ENCODE measurements at places on chromosomes 6 and 20.
A peak's percentile ranks its signal among the peaks of the same experiment; 100 is the strongest.

GRCh38 chr6:87293526-87293925 is 28.9 kb upstream of the SMIM8 start:
- no peak for DNase-seq

DNA sequence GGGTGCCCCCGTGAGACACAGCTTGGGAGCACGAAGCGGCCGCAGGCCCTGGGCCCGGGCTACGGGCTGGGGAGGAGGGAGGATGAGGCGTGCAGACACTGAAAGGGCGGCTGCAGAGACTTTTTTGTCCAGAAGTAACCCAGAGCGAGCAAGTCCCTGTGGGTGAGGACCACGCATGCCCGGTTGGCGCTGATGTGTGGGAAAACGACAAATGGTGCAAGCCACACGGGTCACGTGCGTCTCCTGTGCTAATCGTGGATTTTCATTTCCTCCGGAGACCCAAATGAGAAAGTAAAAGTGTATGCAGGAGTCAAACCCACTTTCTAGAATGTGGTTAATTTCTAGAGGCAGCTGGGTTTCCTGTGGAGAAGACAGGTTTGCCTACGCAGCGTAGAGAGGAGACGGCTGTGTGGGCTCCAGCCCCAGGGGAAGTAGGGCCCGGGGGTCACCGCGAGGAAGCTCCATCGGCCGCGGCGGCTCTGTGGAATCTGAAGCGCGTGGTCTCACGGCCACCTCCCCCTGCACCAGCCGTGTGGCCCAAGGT is 19.0 kb downstream of the DLL1 start:
- DNase-seq, result peak; percentile 58

DNA sequence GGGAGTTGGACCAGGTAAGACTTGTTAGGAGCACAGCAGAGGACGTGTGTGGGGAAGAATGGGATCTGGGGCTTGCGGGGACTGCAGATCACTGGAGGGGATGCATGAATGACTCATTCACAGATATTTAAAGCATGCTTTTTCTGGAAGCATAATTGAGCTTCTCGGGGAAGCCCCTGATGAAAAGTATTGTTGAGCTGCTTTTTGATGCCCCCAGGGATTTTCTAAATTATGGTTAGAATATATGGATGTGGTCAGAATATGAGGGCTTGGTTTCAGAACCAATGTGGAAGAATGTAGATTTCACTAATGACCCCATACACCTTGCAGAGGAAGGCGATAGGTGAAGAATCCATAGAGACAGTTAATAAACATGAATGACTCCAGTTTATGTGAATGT is 36.1 kb downstream of the GMPR start:
- DNase-seq, result no peak

DNA sequence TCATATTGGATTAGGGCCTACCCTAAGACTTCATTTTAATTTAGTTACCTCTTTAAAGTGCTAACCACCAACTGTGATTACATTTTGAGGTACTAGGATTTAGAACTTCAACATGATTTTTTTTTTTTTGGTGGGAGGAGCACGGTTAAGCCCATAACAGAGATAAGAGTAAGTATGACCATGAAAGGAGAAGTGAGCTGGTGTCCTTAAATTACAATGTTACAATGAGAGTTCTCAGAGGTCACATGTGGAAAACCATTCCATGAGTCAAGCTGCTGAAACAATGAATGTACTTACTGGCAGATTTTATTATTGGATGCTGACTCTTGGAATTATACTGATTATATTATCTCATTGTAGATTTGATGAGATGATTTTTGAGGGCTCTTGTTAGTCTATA is 779.3 kb upstream of the CITED2 start:
- no peak for DNase-seq

GRCh38 chr6:125224231-125224861 is 70.8 kb downstream of the TPD52L1 start:
- no peak for DNase-seq

GRCh38 chr6:113903666-113904330 is 46.7 kb downstream of the MARCKS start:
- no peak for DNase-seq

DNA sequence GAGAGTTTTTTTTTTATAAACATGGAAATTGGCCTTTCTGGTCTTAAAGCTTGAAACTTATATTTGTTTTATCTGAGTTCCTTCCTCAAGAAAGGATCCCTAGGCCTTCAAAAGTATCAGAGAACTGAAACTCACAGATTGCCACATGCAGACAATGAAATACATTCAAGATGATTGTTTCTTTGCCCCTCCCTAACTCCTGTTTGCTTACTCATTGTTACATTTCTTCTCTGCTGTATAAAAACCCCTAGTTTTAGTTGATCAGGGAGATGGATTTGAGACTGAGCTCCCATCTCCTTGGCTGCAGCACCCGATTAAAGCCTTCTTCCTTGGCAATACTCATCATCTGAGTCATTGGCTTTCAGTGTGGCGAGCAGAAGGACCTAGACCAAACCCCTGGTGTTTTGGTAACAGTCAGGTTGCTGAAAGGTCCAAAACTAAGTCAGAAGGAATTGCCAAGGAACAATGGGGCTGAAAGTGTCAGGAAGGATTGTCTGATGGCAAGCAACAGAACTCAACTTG is 132.3 kb upstream of the SULF2 start:
- DNase-seq, result no peak

DNA sequence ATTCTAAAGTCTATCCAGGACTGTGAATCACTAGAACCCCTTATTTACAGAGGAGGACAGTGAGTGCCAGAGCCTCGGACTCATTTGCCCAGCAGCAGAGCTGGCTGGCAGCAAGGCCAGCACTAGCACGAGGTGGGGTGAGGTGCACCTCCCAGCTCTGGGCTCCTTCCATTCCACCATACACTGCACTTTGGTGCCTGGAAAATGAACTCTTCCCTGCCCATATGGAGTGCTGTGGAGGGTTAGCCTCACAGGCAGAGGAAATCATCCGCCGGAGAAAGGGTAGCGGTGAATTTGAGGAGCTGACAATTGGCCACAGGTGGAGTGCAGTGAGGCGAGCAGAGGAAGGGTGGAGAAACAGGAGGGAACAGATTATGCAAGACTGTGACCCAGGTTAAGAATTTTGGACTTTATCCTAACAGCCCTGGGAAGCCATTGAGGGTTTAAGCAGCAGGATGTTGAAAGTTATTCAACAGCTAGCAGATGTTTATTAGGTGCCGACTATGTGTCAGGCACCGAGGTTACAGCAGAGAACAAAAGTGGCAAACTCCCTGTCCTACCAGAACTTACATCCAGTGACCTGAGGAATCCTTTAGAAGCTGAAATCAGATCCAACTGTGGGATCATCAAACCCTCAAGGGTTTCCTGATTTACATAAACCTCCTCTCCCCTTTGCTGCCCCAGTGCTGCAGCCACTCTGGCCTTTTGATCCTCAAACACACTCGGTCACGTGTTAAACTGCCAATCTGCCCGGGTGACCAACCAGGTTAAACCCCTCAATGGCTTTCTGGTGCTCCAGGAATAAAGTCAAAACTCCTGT is 6.2 kb downstream of the TRIM26 start:
- DNase-seq, result no peak

GRCh38 chr20:61760321-61760720 is 305.4 kb downstream of the TAF4 start:
- DNase-seq, result no peak

DNA sequence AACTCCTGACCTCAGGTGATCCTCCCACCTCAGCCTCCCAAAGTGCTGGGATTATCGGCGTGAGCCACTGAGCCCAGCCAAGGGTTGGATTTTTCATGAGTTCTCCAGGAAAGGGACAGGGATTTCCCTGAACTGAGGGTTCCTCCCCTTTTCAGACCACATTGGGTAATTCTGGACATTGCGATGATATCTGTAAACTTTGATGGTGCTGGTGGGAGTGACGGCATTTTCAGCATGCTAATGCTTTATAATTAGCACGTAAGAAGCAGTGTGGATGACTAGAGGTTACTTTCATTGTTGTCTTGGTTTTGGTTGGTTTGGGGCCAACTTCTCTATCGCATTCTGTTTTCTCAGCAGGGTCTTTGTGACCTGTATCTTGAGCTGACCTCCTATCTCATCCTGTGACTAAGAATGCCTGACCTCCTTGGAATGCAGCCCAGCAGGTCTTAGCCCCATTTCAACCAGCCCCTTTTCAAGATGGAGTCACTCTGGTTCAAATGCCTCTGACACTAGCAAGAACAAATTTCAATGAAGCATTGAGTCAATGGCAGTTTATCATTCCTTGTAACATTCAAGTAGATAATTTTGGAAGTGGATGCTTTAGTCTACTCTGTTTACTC is 156.5 kb downstream of the TTLL2 start:
- no peak for DNase-seq

- DNase-seq, result no peak
Measured at GRCh38 chr20:57500962-57501361, 24.0 kb downstream of the CTCFL start.

DNA sequence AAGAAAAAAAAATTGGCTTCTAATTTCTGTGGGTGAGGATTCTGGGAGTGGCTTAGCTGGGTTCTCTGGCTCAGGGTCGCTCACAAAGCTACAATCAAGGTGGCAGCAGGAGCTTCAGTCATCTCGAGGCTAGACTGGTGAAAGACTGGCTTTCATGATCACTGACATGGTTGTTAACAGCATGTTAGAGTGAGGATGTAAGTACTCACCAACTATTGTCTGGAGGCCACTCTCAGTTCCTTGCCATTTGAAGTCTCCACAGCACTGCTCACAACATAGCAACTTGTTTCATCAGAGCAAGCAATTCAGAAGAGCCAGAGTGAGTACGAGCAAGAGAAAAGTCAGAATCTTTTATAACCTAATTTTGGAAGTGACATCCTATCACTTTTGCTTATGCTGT is 145.7 kb upstream of the PRSS16 start:
- DNase-seq, result no peak

DNA sequence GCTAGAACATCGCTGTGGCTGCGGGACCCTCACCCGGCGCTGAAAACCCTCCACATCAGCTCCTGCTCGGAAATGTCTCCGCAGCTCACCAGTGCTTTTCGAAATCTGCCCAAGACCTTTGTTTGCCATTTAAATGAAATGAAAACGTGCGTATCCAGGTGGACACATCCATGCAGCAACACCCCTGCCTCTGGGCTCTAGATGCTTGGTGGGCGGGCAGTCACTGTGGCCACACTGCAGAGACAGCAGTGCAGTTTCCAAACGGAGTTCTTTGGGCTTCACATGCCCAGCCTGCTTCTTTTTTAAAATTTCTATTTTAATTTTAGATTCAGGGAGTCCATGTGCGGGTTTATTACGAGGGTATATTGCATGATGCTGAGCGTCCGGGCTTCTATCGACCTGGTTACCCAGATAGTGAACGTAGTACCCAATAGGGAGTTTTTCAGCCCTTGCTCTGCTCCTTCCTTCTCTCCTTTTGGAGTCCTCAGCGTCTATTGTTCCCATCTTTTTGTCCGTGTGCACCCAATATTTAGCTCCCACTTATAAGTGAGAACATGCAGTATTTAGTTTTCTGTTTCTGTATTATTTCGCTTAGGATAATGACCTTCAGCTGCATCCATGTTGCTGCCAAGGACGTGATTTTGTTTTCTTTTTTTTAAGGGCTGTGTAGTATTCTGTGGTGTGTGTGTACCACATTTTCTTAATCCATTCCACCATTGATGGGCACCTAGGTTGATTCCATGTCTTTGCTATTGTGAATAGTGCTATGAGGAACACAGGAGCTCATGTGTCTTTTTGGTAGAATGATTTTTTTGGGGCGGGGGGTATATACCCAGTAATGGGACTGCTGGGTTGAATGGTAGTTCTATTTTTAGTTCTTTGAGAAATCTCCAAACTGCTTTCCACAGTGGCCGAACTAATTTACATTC is 4.8 kb upstream of the TUBB2B start:
- DNase-seq, result no peak

DNA sequence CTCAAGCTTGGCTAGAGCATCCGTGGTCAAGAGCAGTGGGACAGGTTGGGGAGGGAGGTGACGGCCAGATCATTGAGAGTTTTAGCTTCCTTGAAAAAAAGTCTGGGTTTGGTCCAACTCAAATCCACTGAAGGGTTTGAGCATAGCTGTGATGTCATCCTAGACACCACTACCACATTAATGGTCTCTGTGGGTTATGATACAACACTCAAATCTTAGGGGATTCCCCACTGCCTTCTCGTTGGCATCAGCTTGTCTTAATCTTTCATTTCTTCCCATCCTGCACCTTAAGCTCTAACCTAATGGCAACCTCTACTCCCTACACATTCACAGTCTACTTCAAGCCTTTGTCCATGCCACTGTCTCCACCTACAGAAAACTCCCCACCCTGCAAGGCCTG is 77.3 kb downstream of the BMP6 start:
- no peak for DNase-seq

DNA sequence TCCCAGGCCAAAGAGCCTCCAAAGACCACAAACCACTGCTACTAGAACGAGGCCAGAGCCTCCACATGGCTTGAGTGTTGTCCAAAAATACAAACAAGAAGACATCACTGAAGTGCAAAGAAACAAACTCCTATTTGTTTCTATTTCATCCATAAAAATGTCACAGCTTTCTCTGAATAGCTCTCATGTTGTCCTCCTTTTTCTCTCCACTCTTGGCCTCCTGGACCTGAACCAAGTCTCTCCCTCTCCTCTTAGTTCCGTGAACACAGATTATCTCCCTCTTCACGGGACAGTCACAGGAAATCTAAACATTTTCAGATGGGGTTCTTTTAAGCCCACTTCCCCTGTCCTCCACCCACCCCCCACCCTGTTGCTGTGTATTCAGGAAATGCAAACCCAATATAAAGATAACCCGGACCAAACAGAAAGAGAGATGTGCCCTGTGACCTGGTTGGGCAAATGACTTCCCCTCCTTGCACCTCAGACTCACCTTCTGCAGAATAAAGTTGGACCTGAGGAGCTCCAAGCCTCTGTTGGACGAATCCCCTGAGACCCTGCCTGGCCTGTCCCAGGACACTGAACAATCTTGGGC is 75.8 kb upstream of the MRPS10 start:
- DNase-seq, result no peak

GRCh38 chr6:121627761-121628160 is 192.3 kb downstream of the GJA1 start:
- no peak for DNase-seq

DNA sequence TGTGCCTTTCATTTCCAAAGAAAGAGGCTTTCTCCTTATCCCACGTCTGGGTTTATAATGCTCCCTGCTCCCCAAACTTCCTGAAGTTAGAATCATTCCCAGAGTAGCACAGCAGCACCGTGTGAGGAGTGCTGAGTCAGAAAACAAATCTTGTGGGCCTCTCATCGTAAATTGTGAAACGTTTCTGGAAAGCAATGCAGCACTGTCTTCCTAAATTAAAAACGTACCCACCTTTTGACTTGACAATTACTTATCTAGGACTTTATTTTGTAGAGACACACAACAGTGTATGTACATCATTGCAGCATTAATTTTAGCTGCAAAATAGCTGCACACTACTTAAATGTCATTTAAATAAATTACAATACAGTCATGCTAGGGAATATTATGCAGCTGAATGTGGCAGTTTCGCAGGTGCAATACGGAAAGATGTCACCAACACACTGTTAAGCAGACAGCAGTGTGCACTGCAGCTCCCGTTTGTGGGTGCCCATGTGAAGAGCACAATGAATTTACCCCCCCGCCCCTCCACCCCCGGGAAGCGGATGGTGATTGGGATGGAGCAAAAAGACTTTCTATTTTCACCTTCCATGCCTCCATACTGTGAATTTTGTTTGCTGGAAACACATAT is 30.8 kb downstream of the RRBP1 start:
- DNase-seq, result no peak

- no peak for DNase-seq
Measured at GRCh38 chr6:54770328-54770727, 76.2 kb upstream of the FAM83B start.
